ENCODE measurements at places on chromosomes 2 and 18. TPM values are rescaled to one million over a fixed set of nuclear protein-coding genes. Genes with fewer than 3 reads are reported as not detected.

The RIT2 gene
- total RNA-seq = not detected

The TTR gene
- total RNA-seq = not detected

The DSC1 gene
- total RNA-seq = not detected

The TAF4B gene
- 3.9 TPM for total RNA-seq

The MPP4 gene
- total RNA-seq = 2.2 TPM

The BCL11A gene
- under 0.01 TPM for total RNA-seq

The IGFBP5 gene
- 6.1 TPM for total RNA-seq

The DTNB gene
- total RNA-seq = 5.8 TPM

The FAM210A gene
- total RNA-seq = 31.7 TPM

The TRIM43B gene
- total RNA-seq = not detected

The LYG2 gene
- not detected for total RNA-seq

The C2orf66 gene
- 0.14 TPM for total RNA-seq

The ALPI gene
- not detected for total RNA-seq

The ZNF892 gene
- total RNA-seq = 8.7 TPM

- DNase-seq = no peak
These were observed 3.9 kb upstream of the PPP1CB start for GRCh38 chr2:28747714-28748113.

DNA sequence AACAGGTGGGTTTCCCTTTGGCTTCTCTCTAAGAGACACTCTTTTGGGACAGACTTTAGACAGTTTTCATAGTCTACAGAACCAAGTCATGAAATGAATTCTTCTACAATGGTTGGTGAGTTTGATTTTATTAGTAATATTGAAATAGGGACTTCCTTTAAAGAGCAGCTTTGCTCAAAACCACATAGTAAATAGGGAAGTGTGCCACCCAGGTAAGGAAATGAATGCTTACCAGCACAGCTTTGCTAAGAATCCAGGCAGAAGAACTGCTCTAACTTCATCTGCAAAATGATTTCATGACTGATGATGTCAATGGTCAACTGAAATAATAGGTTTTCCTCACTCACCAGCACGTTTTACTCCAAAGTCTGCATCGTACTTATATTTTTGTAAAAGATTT is 89.2 kb downstream of the NYAP2 start:
- no peak for DNase-seq

DNA sequence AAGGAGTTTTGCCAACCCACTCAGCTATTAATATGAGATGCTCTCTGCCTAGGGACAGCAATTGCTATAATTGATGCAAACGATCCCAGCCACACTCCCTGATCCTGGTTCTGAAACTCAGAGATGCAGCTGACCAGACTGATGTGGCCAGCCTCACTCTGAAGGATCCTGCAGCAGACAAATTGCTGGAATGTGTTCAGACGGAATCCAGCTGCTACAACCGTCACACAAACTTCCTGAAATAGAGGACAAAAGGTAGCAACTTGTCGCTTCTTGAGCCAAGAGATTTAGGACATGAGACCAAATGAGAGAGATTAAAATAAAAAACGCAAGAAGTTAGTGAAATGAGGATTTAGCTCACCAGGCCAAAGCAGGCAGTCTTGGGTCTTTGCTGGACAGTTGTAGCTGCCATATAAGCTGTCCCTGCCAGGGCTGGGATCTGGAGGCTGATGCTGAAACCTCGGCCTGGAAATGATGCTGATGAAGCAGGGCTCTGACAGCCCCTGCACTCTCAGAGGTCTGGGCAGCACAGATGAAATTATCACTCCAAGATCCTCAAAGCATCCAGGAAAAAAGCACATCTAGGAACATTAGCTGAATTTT is 8.3 kb upstream of the YWHAQ start:
- DNase-seq = no peak

DNA sequence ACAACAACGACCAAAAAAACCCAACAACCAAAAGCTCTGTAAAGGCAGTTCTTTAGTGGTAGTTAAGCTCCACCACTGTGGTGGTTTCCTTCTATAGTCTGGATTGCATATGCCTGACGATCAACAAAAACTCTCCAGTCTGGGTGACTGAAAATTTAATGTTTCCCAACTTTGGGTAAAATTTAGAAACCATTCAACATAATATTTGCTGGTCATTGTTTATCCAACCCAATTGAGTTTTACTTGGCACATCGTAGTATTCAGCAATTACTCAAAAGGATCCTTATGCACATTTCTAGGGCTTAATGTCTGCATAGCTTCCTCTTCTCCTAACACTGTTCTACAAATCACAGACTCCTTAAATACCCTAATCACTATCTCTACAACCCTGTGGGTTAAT is 1080.2 kb upstream of the NRXN1 start:
- DNase-seq = no peak

- no peak for DNase-seq
These were observed 69.9 kb downstream of the RNF152 start for GRCh38 chr18:61822879-61823278.

DNA sequence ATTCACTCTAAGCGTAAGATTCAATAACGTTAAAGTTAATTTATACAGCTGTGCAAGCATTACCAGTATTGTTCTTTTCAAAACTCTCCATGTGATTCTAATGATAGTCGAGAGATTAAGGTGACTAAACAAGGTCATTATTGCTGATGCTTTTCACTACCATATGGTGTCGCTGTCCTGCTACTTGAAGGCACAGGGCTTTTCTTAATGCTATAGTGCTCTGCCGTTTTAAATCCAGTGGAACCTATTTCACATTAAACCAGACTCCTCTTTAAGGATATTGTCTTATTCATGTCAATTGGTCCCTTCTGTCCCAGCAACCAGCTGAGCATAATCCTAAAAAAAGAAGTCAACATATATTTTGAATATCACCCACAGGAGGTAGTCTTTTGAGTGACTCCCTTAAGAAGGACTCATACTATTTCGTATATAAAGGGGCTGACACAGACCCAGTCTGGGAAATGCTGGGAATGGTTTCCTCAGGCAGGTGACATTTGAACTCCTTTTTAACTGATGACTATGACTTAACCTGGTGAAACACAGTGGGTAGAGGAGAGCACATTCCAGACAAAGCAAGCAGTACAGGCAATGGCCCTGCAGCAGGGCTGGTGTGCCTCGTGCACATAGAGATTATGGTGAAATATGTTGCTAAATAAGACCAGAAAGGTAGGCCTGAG is 53.9 kb upstream of the CYTIP start:
- DNase-seq = peak; percentile 49

- DNase-seq = no peak
These were observed 44.4 kb upstream of the LRRTM1 start for GRCh38 chr2:80348953-80349352.

- DNase-seq = no peak
These were observed 214.0 kb downstream of the SS18 start for GRCh38 chr18:25876330-25876948.

DNA sequence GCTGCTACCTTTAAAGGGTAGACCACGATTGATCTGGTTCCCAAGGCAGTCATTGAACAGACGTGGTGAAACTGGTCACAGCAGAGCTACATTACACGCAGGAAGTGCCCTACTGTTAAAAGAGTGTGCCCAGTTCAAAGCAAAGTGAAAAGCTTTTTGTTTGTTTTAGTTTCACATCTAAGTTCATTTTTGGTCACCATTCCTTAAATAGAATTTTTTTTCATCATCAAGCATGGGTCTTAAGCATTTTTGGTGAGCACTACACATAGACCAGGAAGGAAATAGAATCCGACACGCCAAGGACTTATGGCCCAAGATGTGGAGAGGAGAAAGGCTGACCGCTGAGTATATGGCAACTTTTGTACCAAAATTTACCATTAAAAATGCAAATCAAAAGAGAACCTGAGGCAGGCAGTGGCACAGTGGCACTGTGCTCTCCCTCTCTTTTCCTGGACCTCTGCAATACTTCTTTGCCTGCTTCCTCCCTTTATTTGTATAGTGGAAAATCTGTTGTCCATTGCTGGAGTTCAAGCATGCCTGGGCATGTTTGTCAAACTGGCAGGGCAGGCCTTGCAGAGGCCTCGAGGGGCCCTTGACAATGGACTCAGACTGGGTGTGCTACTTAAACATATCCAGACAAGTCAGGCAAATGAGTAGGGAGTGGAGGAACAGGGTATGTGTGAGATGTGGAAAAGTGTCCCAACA is 42.6 kb upstream of the HNRNPA3 start:
- DNase-seq = no peak

- DNase-seq = no peak
These were observed 26.5 kb downstream of the MSTN start for GRCh38 chr2:190036071-190036470.

DNA sequence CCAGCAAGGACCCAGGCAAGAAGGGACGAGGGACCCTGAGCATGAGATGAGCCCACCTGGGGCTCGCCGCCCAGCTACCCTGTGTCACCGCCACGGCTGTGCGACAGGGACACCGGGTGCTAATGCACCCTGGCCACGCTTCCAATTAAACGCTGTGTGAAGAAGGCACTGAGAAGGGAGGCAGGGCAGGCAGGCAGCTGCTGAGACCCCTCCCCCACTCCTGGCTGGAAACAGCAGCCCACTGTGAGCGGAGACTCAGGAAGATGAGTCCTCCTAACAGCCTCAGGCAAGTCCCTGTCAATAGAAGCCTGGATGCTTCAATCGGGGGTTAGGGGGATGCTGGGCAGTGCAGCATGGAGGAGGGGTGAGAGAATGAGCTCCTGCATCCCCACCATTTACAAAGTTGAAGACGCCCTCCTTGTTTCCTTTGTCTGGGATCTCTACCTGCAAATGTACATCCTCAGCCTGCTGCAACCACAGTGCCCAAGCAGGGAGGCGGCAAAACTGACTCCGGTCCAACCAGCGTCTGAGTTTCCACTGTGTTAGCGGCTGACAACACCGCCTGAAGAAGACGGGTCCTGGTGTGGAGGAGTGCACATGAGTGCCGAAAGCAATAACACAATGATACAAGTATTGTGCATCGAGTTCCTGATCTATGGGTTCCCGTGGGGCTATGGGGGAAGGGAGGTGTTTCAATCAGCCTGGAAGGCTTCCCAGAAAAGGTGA is 12.8 kb downstream of the TMEM163 start:
- DNase-seq = no peak

DNA sequence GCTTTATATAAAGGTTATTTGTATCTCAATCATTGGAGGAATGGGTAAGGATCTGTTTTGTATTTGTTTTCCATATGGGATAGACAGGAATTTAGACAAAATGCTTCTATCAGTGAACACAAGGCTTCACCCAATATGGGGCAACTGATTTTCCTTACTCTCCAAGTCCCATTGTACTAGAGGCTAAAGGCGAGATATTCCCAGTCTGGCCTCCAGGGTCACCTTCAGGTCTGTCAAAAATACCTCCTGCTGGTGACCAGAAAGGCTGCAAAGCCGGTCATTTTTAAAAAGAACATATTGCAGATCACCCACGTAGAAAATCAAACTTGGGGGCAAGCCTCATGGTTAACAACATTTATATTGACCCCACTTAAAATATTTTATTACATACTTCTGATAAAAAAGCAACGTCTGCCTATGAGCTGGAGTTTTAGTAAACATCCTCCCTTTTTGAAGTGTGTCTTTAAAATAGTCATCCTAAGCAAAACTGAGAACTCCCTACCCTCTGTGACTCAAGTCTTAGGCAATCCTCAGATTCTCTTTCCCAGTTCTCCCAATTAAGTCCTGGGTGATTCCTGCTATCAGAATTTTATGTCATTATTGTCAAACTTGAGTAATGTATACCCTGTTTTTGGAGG is 276.6 kb downstream of the MREG start:
- DNase-seq = peak; percentile 43

DNA sequence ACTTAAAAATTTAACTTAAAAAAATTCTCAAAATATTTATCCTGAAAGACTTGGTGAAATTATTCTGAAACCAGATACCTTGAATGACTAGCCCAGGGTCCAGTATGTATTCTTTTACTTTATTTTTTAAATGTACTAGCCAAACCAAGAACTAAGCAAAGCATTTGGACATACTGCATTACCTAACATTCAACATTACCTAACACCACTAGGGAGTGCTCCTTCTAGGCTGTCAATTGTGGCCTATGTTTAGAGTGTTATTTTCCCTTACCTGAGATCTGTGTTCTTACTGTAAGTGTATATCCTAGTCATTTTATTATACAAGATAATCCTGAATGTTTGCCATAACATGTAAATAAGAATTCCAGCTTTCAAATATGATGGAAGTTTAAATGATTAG is 496.6 kb downstream of the PTPRM start:
- no peak for DNase-seq

DNA sequence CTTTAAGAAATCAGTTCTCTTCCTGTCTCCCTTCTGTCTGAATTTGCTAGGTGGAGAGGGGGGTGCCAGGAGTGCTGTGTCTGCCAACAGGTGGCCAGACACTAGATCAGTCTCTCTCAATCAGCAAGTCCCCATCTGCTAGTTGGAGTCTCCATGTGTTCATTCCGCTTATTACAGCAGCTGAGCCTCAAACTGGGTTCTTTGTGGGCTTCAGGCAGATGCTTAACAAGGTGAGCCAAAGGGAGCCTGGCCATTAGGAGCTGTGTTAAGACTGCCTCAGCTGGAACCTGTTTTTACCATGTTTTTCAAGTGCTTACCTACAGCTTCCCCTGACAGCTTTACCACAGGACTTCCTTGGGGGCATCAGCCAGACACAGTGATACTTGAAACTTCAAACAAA is 401.9 kb downstream of the LRP1B start:
- DNase-seq = no peak

DNA sequence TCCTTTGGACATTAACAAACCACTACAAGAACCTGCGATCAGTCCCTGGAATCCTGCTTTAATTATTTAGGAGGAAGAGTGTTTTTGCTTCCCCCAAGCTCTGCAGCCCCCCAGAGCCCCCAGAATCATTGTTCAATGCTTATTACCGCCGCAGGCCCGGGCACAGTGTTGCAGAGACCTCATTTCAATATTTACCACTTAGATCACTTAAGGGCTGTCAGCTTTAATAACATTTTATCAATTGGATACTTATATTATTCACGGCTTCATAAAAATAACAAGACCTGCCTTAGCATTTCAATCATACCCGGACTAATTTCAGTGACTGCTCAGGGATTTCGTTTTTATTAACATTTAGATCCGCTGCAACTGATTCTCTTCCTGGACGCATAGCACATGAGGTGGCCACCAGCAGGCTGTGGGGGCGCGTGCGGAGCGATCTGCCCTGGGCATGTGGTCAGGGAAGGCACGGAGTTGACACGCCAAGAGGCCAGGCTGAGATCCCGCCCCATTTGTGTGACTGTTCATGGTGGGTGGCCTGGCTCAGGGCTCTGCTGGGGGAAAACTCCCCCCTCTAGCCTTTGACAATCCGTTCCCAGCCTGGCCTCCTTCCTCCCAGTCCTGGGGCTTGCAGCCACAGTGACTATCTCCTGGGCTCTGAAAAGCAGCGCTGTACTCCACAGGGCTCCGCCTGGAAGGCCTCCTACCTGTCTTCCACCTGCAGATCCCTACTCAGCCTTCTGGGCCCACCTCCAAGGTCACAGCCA is 267.6 kb downstream of the SRBD1 start:
- no peak for DNase-seq

DNA sequence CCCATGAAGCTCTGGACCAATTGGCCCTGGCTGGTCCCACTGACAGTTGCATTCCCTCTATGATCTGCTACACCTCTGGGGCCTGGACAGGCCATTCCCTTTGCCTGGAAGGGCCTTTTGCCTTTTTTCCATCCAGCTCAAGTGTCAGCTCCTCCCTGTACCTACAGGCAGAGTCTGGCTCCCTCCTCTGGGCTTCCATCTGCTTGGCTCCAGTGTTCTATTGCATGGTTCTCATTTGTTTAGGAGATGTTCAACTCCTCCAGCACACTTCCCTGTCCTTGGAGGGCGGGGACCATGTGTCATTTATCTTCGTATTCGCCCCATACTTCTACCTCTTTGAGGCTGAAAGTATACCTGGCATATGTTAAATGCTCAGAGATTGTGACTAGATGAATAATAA is 61.1 kb downstream of the PRKCE start:
- no peak for DNase-seq

GRCh38 chr2:217739741-217740140 is 263.1 kb downstream of the TNS1 start:
- no peak for DNase-seq

Data from dermis blood vessel endothelial cell (primary cell).